ENCODE measurements at places on chromosomes 4 and X.

- no peak for DNase-seq
Observed at GRCh38 chr4:150240011-150240410, 161.8 kb downstream of the DCLK2 start.

- DNase-seq, result no peak
Observed at GRCh38 chr4:112552668-112553067, 36.7 kb upstream of the NEUROG2 start.

DNA sequence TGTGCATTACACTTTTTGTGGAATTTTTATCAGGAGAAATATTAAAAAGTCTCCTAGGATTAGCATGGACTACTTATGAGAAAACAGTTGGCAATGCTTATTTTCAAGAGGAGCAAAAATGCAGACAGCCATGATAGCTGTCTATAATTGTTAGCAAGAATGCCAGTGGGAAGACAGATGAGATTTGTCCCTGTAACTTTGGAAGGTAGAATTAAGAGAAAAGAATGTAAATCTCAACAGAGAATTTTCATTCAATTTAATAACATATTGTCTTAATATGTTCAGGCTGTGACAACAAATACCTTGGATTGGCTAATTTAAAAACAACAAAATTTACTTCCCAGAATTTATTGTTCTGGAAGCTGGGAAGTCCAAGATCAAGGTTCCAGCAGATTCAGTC is 349.2 kb downstream of the IQCM start:
- no peak for DNase-seq

GRCh38 chrX:154742613-154743012 is 8.3 kb downstream of the GAB3 start:
- no peak for DNase-seq

GRCh38 chr4:26365537-26366150 is 44.8 kb downstream of the RBPJ start:
- DNase-seq, result no peak

DNA sequence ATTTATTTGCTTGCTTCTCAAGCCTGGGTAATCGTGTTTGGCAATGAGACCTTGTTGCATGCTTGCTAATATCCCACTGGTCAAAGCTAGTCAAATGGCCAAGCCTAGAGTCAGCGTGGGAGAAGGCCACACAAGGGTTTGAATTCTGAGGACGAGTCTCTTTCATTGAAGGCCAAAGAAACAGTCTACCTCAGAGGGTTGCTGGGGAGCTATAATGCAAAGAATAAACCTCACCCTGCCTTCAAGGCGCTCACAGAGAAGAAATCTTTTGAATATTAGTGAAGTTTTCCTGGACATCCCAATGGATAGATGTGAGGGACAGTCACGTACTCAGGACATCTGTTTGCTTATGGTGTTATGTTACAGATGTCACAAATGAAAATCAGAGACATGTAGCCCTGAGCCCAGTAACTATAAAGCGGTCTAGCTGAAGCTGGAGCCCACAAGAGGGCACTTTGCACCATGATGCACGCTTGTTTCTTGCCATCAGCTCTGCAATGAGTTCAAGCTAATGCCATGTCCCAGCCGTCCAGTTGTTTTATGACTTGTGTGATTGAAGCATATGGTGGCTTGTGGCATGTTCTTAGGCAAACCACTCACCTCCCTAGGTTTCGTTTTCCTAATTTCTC is 1.1 kb upstream of the TLR3 start:
- no peak for DNase-seq

DNA sequence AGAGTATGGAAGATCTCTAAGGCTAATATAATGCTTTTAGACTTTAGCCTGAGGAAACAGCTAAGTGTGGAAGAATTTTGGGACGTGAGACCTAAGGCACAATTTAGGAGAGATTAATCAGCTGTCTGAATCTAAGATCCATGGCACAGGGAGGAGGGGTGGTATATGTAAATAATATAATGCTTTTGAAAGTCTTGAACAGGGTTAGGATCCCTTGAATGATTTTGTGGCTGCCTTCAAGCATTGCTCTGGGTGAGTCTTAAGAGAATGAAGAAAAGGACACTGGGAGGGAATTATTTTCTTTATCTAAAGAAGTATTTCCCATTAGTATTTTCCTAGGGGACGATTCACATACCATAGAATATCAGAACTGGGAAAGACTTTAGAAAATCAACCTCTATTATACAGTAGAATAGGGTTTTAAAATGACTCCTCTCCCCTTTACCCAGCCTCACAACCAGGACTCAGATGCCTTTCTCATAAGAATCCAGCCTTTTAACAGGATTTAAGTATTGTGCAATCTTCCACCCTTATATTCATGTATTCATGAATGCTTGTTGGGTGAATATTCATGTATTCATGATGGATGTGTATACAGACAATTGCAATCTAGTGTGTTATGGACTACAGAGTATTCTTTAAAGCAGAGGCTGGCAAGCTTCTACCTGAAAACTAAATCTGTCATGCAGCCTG is 664.2 kb upstream of the CPEB2 start:
- no peak for DNase-seq

DNA sequence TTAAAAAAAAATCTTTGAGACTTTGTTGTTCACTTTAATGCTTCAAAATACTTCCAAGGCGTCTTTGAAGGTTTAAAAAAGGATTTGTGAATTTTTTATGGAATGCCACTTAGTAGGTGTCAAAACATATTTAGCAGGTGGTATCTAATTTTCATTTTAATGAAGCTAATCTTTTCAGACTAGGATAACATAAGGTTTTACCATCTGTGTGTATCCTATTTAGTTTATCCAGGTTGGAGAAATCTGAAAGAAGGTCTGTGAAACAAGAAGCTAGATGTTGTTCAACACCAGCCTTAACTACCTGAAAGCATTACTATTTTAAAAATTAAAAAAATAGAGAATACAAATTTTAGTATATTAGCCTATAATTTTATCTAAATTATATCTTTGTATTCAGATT is 193.4 kb downstream of the GRID2 start:
- no peak for DNase-seq

GRCh38 chr4:103046416-103047290 is 27.1 kb upstream of the SLC9B1 start:
- DNase-seq, result no peak

DNA sequence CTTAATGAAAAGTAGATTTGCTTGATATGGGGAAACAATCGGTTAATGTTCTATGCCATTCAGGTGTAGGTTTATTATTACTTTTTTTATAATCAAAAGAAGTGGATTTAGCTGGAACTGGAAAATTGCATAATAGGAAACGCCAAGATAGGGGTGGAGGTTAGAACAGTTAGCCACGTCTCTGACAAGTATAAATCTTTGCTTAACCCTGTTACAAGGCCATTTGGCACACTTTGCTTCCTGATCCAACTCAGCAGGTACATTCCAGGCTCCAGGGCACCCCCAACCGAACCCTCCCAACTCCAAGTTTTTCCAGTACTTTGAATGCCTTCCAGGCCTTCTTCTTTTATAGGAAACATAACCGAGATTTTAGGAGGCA is 50.6 kb upstream of the ACSL4 start:
- DNase-seq, result no peak

DNA sequence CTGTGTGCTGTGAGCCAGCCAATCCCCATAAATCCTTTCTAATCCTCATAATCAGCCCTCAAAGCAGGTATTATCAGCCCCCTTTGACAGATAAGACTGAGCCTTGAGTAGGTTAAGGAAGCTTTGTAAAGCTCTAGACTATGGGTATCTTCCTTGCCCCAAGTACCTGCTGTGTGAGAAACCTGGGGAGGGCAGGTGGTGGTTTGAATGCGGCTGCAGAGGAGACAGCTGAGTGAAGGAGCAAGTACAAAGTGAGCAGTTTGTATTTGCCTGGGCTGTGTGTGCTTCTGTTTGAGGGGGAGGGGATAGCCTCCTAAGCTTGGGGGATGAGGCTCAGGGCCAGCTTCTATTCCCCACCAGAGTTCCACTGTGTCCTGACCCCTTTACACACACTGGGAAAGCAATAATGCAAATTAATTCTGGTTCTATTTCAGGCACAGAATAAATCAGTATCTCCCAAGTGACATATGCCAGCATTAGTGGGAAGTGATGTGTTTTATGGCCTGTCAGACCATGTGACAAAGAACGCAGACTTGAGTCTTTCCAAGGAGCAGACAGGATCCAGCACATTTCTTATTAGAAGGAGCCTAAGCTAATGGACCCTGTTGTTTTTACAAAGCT is 63.5 kb downstream of the EVC start:
- no peak for DNase-seq

- no peak for DNase-seq
Observed at GRCh38 chr4:175559126-175559525, 252.9 kb downstream of the GPM6A start.

DNA sequence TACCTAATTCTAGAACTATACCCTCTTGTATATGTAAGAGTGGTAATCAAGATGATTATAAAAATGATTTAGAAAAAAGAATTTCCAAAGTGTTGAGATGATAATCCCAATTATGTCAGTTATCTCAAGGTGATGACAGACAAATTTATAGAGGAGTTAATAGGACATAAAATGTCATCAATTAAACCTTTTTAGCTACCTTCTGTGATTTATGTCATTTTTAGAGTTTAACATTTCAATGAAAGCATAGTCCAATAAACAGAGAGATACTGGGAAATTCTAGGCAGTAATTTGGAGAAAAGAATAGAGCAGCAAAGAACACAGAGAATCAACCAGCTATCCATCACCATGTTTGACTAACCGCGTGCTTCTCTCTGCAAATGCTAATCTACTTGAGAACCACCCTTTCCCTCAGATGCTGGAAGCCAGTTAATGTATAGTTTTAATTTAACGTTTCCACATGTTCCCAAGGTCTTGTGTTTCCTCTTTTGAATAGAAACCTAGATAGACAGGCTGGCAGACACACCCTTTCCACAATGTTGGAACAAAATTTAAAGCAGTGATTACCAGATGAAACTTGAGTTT is 433.1 kb upstream of the FAM241A start:
- no peak for DNase-seq

- no peak for DNase-seq
Observed at GRCh38 chrX:106608016-106608415, 3.8 kb upstream of the RADX start.

DNA sequence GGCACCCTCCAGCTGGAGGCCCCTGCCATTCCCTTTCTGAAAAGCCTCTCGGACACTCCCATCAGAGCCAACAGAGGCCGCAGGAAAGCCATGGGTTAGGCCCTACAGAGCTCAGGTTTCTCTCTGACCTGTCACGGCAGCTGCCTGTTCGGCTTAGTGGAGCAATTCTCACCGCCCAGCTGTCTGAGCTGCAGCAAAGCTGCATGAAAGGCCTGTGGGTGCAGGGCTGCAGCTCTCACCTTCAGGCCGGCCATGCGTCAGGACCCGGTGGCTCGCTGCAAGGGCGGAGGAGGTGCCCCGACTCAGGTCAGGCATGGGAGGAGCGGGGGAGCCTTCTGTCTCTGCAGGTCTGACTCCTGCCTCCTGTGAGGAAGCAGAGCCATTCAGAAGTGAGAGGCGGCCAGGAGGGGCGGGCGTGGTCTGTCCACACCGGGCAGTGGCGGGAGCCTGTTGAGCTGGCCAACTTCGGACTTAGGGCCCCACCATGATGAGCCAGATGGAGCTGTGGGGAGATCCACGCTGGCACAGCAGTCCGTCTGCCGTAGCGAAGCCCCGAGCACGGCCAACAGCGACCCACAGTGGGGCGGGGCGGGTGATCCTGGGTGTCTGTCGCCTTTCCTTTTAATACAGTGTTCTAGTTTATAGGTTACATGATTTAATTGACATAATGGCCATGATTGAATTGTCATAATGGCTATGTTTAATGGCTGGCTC is 23.4 kb downstream of the PDE6B start:
- no peak for DNase-seq

GRCh38 chr4:159455675-159456237 is 352.9 kb downstream of the RAPGEF2 start:
- peak; percentile 18 for DNase-seq

- DNase-seq, result no peak
Observed at GRCh38 chrX:31237189-31237588, 165.3 kb upstream of the FTHL17 start.

DNA sequence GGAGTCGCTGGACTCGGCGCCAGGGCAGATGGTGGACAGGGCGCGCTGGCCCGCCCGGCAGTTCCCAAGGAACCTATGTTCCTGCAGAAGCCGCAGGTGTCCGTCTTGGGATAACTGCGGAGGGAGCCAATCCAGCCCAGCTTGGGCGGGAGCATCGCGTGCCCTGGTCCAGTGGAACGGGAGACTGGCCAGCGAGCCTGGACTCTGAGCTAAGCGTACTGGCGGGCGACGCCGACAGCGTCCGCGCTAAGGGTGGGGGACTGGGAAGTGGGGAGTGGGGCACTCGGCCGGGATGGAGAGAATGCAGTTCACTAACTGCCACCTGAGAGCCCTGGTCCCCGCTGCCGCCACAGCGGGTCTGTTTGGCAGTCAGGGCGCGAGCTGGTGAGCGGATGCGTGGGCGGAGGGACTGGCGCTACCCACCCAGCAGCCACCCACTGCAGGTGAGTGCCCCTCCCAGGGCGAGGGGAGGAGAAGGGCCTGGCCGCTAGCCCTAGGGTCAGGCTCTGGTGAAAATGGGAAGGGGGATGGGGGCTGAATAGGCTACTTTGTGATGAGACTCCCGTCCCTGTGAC is 1.3 kb upstream of the MAMLD1 start:
- DNase-seq, result no peak

- DNase-seq, result no peak
Observed at GRCh38 chrX:47515941-47516665, 33.1 kb upstream of the ZNF41 start.

DNA sequence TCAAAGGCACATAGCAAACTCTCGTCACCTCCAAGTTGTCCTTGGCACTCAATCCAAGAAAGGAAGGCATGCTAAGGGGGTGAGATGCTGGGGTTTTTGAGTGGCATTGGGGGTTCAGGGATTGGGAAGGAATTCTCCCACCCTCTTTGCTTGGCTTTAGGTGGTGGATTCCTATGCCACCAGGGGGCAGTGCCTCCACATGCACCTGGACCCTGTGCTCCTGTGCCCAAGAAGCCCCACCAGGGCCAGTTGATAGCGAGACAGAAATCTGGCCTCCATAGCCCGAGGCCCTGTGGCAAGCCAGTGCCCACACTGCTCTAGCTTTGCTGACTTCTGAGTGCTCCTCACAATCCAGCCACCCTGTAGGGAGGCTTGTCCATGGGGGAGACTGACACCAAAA is 2.0 kb upstream of the FATE1 start:
- DNase-seq, result no peak

- no peak for DNase-seq
Observed at GRCh38 chr4:170009291-170009690, 16.9 kb downstream of the MFAP3L start.

DNA sequence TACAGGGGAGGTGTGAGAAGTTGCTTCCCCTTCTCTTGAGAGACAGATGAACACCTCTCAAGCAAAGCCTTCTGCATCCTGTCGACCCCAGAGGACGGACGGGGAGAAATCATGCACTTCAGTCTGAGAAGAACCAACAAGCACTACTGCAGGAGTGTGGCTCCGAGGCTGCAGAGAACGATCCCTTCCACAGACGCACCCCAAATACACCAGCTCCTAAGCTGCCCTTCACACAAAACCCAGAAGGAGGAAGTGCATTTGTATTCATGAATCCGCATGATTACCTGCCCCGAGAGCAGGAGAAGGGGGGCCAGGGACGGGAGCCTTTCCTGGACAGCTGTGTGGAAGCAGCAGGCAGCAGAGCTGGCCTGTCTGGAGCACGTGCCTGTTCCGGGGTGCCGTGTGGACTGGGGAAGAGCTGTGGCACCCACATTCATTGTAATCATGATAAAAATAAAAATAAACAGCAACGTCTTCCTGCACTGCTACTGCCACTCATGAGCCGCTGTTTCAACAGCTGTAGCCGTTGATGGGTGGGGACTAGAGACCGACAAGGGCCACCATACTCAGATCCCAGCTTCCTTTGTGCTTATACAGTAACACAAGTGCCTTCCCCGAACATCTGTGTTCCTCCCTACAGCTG is 42.9 kb downstream of the ACSL1 start:
- DNase-seq, result no peak
